ENCODE measurements at places on chromosomes 6 and 20.
A peak's percentile ranks its signal among the peaks of the same experiment; 100 is the strongest.

GRCh38 chr20:57002066-57002570 is 264.3 kb downstream of the BMP7 start:
- no peak for DNase-seq

DNA sequence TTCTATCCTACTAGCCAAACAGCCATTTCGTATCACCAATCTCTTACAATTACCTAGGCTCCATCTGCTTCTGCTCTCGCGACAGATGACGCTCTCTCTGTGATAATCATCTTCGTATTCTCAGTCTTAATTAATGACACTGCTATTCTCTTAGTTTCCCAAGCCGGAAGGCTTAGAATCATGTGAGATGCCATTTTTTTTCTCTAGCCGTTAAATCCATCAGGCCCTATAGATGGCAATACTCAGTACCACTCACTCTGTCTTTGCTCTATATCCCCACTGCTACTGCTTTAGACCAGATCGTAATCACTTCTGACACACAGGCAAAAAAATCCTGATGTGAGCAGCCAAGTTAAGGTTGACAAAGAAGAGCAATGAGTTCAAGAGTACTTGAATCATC is 2.1 kb upstream of the THEMIS start:
- no peak for DNase-seq

GRCh38 chr6:157314705-157315321 is 8.5 kb downstream of the TMEM242 start:
- peak; percentile 82 for DNase-seq

DNA sequence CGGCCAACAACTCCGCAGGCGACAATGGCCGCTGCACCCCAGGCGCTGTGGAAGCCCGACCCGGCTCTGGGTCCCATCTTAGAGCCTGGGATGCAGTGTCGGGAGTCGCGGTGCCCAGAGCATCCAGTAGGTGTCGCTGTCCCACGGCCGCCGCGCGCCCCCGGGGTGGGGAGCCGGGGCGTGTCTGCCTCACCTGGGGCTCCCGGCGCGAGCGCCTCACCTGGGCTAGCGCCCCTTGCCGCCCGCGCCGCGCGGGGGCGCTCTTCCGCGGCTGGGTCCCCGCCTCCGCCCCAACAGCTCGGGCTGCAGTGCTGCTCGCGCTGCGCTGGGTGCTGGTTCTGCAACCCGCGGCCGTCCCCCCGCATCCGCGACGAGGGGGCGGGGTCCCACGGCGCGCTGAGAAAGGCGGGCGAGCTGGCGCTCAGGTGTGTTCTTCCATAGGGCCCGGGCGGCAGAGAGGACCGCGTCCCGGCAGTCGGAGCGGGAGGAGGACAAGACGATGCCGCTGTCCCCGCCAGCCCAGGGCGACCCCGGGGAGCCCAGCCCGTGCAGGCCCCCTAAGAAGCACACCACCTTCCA is at the start of gene CRYBG1:
TSS of gene CRYBG1 (plus strand) at position 308 of the 579 bp plus-strand sequence. CDS start at position 500, 192 bp downstream.
- no peak for DNase-seq

GRCh38 chr6:11120271-11121005 is 8.9 kb upstream of the ERVFRD-1 start:
- peak; percentile 78 for DNase-seq

- no peak for DNase-seq
Observed at GRCh38 chr20:19756761-19757486, 1.1 kb upstream of the RIN2 start.

- DNase-seq, result no peak
Observed at GRCh38 chr6:31586599-31587281, 663 bp downstream of the LST1 start.

- peak; percentile 49 for DNase-seq
Observed at GRCh38 chr20:49381558-49382493, 100.6 kb downstream of the KCNB1 start.

DNA sequence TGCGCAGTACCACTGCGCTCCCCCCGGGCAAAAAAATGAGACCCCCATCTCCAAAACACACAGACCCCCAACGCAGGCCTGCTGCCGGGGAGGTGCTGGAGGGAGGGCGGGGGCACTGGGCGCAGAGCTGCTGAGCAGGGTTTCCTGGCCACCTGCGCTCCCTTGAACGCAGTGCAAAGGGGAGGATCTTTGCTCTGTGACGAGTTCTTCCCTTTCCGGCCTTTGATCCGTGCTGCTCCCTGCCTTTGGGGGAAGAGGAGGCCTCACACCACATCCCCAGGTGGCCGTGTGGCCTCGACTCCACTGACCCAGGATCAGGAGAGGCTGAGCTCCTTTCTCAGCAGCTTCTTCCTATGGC is 8.9 kb upstream of the COL20A1 start:
- DNase-seq, result no peak

DNA sequence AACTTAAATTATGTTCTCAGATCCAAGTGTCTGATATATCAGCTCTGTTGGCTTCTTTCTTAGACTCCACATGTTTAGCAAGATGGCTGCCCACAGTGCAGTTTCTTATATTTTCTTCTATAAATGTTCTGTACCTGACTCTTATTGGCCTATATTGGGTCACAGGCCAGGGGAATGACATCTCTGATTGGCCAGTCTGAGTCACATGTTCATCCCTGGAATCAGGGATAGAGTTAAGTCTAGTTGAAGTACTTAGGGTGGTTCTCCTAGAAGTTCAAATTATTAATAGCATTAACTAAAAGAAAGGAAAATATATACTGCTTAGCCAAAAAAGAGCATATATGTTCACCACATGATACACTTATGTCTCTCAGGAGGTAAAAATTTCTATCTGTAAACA is 105.3 kb upstream of the SLC22A16 start:
- no peak for DNase-seq

- no peak for DNase-seq
Observed at GRCh38 chr20:51084593-51085377, 61.9 kb upstream of the KCNG1 start.

- DNase-seq, result no peak
Observed at GRCh38 chr6:155497273-155497672, 41.6 kb upstream of the NOX3 start.

- DNase-seq, result no peak
Observed at GRCh38 chr6:14240411-14241166, 123.0 kb downstream of the CD83 start.
